ENCODE measurements at places on chromosomes 13 and 19.
A peak's percentile ranks its signal among the peaks of the same experiment; 100 is the strongest.

- peak; percentile 36 for DNase-seq
These were observed 74.6 kb upstream of the NPAS1 start for GRCh38 chr19:46944918-46945628.

GRCh38 chr19:46341937-46342336 is 5.0 kb upstream of the PPP5C start:
- DNase-seq, result no peak

- no peak for DNase-seq
These were observed 18.7 kb upstream of the AURKC start for GRCh38 chr19:57212109-57212508.

DNA sequence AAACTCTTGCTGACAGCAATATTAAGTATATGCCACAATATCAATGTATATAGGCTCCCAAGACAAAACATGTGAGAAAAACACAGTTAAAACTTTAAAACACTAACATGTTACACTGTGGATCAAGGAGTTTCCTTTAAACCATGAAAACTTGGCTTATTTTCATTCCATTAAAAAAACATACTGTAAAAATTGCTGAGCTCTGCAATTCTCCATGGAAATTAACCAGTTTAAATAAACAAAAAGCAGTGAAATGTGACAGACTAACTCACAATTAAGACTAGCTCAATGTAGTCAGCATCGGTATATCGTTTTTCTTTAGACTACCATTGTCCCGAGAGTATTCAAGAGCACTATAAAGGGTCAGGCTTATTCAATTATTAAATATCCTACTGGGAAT is 930.5 kb upstream of the SLITRK1 start:
- no peak for DNase-seq

DNA sequence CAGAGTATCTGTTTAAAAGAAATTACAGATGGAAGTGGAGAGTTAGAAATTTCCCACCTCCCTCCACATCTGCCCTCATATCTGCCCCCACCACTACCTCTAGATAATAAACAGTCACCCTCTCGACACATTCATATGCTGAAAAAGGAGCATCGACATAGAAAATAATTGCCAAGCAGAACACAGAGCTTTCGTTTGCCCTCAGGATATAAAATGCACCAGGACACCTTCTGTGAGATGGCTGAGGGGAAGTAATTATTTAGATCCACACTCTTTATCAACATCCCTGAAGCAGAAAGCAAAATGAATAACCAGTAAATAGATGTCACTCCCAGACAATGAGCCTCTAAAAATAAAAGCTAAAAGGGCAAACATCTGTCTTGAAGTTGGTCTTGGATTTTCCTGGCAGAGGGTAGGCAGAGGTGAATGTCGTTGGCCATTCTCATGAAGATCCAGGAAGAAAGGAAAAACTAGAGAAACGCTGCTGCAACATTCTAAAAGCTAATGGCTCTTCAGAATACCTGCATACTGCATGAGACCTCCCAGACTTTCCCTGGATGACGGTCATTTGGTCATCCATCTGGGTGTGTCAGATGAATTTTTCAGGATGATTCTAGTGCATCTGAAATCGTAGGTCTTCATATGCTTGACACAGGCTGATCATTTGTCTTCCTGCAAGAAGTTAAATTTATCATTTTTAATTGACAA is 527.5 kb downstream of the RFC3 start:
- DNase-seq, result no peak

DNA sequence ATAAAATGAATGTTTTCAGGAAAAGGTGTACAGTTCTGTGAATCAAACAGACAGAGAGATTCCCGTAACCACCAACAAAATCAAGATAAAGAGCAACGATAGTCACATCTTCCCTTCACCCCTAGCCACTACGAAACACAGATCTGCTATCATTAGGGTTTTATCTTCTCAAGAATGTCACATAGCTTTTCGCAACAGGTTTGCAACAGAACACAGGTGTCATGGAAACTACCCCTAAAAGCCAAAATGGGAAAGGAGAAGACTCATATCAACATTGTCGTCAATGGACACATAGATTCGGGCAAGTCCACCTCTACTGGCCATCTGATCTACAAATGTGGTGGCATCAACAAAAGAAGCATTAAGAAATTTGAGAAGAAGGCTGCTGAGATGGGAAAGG is 11.1 kb downstream of the GPR42 start:
- no peak for DNase-seq

DNA sequence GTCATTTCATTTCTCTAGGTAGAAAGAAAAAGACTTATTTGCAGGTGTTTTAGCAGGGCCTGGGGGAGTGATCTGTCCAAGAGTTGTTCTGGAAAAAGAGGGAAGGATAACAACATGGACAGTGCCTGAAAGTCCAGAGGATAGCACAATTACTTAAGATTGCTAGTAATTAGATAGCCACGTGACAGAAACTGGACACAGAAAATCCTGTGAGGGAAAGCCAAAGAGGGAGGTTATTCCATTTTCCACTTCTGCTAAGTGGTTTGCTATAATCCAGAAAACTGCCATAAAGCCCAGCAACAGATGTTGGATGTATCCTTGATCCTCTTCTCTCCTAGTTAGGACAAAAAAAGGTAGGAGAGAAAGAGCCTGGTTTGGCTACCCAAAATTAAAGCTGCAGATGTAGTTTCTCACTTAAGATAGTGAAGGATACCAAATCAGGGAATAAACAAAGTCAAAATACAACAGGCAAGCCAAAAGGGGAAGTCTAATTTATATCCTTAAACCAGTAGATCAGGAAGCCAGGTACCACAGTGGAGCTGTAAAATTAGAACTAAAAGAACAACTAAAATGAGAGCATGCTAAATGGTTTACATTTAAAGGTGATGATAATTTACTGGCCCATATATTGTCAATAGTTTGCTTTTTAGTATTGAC is 140.2 kb downstream of the VWA8 start:
- DNase-seq, result no peak

All from right lobe of liver (tissue), 6 donors.